IPS DF 19.7 (cell line): ENCODE measurements at places on chromosomes 11 and 22.

- no peak for DNase-seq
Measured at GRCh38 chr22:19720150-19720827, 3.0 kb upstream of the GP1BB start.

- no peak for DNase-seq
Measured at GRCh38 chr22:28885939-28886338, 2.6 kb downstream of the ZNRF3 start.

DNA sequence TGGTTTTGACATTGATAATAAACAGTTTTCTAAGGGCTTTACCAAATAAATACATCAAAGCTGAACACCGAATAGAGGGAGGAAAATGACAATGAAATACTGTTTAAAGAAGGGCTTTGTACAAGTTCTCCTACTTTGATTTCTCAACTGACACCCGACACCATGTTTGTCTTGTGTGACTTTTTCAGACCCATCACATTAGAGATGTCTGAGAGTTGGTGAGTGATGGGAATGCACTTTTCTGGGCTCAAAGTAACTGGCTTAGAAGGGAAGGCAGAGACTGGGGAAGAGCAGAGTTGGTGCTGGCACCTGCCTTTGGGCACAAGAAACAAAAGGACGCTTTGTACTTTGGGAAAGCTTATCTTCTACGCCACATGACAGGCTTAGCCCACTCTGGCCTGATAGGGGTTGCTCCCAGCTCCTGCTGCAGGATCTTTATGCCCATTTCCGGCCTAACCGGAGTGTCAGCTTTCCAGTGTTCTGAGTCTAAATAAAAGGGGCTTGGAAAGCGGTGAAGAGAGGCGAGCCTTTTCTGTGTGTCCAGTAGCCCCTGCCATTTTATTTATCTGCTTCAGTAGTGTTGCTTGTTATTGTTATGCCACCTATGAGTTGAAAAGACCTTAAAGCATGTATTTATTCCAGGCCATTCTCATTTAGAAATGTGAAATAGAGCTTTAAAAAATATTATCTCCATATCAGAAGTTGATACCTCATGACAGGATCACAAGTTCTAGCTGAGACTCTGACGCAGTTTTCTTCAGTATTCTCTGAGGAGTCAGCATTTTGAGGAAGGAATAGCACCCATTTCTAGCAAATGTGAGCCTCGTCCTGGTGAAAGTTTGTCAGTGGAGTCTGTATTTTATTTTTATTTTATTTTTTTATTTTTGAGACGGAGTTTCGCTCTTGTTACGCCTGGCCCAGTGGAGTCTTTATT, 24.2 kb downstream of the KREMEN1 start:
- no peak for DNase-seq

DNA sequence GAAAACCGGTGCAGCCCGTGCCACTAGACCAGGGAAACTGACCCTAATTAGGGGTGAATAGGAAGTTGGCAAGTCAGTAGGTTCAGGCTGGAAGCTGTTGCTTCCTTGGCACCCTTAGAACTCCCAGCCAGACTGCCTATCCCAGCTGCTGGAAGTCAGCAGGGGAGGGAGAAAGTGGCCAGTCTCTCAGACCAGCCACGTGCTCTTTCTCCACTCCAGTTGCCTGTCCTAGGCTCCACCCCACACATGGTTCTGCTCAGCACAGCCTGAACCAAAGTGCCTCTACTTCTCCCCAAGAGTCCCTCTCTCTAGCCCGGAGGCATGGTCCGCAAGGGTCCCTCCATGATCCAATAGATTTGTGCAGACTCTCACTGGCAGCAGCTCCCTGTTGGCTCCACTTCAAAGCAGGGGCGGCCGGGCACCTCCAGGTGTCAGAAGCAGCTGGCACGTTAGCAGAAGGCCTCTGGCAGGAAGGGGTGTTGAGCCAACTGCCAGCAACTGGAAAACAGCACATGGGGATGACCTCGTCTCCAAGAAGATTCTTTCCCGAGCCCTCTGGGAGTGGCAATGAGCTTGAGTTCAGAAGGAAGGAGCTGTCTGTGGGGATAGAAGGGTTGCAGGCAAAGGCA, 27.7 kb downstream of the ARFGAP2 start:
- DNase-seq: no peak

- no peak for DNase-seq
Measured at GRCh38 chr11:78996007-78996406, 421.3 kb upstream of the NARS2 start.

DNA sequence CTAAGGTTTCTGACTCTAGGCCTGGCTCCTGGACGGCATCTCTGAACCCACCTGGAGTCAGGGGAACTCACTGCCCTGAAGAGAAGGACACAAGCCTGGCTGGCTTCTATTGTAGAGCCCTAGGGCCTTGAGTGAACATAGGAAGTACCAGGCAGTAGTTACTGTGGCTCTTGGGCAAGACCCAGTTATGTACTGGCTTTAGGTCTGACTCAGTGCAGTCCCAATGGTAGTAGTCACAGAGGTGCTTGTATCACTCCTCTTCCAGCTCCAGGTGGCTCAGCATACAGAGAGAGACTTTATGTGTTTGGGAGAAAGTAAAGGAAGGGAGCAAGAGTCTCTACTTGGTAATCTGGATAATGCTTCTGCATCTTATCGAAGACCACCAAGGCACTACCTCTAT, 13.9 kb upstream of the PAK1 start:
- no peak for DNase-seq

DNA sequence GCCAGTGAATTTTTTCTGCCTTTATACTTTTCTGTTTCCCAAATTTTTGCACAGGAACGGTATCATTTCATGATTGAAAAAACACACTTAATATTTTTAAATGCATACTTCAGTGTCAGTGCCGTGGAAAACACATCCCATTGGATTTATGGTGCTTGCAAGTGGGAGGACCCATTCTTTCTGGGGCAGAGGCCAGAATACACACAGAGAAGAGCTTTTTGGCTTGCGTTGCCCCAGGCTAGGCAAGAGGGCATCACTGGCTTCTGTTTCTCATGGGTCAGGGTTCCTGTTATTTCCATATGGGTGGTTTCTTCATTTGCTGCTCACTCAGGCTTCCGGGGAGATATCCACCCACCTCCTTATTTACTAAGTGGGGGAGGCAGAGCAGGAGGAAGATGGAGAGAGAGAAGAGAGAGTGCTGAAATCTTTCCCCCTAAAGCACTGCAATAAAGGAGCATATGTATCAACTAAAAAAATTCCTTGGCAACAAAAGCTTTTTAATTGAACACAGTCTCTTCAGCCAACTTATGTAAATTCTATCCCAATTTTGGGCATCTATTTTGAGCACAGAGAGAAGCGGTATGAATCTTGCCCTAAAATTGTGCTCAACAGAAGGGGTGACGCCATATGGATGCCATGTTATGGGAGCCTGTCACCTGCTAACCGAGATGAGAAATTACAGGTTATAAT, 66.0 kb upstream of the KIRREL3 start:
- no peak for DNase-seq

DNA sequence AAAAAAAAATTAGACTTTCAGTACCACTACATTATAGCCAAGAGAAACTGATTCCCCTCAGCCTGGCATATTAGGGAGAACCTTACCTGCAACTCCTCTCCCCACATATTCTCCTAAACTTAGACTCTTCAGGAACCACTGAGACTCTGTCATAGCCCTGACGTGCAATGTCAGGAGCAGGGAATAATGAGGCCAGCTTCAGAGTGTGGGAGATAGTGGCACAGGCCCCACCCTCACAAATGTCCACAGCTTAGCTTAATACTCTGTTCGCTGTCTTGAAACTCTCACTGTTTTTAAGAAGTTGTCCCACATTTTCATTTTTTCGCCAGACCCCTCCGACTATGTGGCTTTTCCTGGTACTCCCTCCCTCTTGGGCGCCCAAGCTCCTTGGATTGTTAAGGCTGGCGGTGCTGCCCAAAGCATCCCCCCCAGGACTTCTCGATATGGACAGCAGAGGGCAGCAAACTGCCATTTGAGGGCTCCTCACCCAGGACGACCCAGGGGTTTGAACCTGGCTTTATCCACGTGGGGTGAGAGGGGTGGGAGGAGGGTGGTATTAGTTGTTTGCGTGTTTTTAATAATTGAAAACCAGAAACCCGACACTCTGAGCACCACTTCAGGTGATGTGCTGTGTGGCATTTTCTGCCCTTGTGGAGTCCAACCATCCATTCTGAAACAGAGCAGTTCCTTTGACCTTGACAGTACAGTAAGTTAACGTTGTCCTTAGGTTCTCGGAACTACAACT, 45.2 kb upstream of the RASSF10 start:
- DNase-seq: no peak

DNA sequence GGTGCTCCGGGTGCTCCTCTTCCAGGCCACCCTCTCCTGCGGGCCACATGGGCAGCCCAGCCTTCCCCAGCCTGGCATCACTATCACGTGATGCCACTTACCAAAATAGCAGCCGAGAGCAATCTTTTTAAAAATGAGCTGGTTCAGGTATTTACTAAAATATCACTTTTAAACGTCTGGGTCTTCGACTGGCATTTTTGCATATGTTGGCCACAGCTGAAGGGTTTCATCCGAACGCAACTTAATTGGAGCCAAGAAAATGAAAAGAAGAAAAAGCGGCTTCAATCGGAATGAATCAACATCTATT, 94.6 kb upstream of the ANO1 start:
- DNase-seq: no peak

DNA sequence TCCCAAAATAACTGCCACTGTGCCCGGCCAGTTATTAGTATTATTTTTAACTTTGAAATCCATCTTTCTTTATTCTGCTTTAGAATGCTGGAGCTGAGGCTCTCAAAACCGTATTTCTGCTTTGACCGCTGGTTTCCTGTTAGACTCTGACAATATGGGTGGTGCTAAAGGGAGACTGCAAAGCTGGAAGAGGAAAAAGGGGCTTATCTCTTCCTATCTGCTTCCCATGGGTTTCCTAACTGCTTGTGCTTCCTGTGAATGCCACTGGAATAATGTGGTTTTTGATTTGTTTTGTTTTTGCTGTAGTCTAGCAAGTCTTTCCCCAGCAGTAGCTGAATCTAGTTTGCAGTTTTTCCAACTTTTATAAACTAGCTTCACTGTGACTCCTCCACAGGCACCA, 43.6 kb downstream of the XRRA1 start:
- DNase-seq: no peak
